ENCODE measurements at places on chromosomes 11 and 22.
A peak's percentile ranks its signal among the peaks of the same experiment; 100 is the strongest.

- DNase-seq: no peak
Measured at GRCh38 chr11:130571947-130572584, 123.6 kb downstream of the ADAMTS15 start.

- DNase-seq: no peak
Measured at GRCh38 chr11:62757846-62758788, 3.3 kb upstream of the POLR2G start.

GRCh38 chr11:10076458-10077141, 217.4 kb downstream of the SBF2 start:
- no peak for DNase-seq

DNA sequence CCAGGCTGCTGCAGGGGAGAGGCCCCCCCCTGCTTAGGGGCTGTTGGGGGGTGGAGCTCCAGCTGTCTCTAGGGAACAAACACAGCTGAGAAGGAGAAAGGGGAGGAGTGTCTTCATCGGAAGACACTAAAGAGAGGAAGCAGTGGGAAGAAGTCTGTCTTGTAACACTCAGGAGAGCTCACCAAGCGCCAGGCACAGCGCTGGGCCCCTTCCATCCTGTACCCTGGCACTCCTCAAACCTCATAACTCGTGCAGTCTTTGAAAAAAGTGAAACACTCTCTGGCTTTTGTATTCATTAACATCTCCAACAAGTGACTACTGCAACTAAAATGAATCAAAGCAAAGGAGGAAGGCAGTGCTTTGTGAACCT, 67.4 kb upstream of the PRDM11 start:
- DNase-seq: no peak

DNA sequence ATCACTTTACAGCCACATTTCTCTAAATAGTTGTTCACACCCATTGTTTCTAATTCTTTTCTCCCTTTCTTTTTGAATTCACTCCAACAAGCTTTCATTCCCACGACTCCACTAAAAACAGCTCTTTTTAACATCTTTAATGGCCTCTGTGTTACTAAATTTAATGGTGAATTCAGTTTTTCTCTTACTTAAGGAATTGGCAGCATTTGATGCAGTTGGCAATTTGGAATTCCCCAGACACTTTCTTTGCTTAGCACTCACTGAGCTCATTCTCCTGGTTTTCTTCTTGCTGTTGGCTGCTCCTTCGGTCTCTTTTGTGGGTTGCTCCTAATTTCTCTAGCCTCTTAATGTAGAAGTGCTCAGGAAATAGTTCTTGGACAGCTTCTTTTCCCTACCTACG, 40.5 kb upstream of the OR9Q1 start:
- DNase-seq: no peak

- no peak for DNase-seq
Measured at GRCh38 chr11:111213256-111213655, 32.3 kb upstream of the POU2AF2 start.

- peak; percentile 96 for DNase-seq
Measured at GRCh38 chr11:15750535-15751308, 605.6 kb downstream of the SOX6 start.

Measured in NCI-H1105 (cell line).